ENCODE measurements at places on chromosomes 12 and 14.

DNA sequence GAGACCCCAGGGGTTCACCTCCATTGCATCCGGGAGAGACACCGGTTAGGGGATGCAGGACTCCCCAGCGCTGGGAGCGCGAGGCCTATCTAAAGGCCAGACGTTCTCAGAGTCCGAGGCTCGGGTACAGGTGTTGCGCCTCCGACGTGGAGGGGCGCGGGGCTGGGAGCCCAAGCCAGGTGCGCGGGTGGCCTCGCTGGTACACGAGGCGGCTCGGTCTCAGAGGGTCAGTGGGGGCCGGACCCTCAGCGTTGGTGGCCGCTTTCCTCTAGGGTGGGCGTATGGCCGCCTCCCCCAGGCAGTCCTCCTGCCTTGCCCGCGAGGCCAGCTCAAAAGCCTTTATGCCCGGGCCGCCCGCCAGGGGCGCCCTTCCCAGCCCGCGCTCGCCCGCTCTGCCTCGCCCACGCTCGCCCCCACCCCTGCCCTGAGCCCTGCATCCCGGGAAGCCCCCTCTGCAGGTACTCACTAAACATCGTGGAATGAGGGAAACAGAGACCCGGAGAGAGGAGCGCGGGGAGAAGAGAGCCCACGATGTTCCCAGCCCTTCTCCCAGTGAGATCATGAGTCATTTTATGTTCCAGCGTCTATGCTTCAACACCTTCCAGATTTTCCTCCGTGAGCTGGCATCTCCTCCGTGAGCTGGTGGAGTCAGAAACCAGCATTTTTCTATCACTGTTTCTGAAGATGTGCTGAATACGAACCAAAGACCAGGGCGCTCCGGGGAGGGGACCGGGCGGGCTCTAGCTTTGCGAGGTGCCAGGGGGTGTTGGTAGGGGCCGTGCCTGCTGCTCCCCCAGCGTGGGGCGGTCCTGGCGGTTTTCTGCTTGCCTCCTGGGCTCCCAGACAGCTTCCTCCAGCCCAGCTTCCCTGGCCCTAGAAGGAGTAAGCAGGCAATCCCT is 73.8 kb downstream of the DIO3 start:
- no peak for DNase-seq

- no peak for DNase-seq
Measured at GRCh38 chr14:23627961-23628360, 8.2 kb upstream of the DHRS2 start.

- DNase-seq, result no peak
Measured at GRCh38 chr14:88599761-88600439, 37.1 kb downstream of the ZC3H14 start.

DNA sequence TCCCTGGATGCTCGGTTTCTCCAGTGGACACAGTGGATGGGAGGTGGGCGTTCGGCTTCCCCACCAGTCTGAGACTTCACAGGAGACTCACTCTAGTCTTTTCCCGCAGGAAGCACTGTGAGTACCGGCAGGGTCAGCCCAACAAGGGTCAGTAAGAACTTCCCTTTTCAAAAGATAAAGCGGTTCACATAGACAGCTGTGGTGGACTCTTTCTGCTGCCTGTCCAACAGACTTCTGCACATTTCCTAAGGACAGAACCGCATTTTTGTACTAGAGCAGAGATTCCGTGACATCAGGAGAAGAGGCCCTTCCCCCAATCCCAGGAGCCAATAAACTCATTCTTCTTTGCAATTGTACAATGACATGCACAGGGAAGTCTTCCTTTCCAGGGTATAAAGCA is 10.4 kb downstream of the LTBR start:
- no peak for DNase-seq

All from Caki2 (cell line).